ENCODE measurements at places on chromosomes 2 and 18.
A peak's percentile ranks its signal among the peaks of the same experiment; 100 is the strongest.

DNA sequence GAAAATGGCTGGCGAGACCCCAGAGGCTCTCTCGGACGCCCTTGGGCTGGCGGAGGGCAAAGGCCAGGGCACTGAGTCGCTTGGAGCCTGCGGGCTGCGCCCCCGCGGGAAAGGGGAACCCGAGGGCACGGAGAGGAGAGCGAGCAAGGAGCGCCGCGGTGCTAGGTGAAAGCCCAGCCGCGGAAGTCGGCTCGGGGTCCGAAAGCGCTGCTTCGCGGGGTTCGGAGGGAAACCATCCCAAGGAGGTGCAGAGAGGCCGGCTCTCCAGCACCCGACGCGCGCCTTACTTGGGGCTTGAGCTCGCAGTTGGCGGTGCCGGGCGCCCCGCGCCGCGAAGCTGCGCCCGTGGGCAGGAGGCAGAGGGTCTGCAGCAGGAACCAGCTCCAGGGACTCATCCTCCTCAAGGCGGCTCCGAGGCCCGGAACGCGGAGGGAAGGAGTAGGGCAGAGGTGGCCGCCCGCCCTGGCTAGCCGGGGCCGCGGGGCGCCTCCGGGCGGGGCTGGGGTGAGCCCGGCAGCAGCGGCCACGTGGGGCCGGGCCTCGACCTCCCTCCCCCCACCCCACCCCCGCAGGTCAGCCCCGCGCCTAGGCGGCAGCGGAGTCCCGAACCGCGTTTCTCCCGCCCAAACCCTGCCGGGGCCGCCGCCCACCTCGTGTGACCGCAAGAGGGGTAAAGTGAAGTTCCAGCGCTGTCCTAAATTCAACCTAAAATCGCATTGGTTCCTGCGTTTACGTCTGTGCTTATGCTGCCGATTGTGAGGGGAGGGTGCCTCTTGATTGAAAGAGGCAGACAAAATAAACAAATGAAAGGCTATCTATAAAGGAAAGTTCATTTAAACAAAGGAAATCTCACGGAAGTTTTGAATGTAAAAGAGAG lies at the start of gene TRABD2A:
Gene TRABD2A, minus strand, starts transcription at position 440 of the 877 bp plus-strand sequence. Its CDS starts 45 bp downstream, at position 395.
- DNase-seq = peak; percentile 42

DNA sequence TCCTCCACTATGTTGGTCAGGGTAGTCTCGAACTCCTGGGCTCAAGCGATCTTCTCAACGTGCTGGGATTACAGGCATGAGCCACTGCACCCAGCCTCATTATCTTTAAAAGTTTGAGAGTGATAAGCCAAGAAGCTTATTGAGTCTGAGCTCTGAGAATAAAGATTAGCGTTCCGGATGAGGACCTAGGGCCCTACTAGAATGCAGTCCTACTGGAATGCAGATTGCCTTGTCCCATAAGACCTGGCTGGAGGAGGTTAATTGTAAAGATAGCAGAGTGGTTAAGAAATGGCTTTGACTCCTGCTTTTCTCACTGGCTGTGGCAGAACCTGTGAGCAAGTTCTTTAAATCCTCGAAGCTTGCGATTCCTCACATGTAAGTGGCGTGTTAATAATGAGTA lies 4.0 kb downstream of the VWA3B start:
- DNase-seq = no peak

GRCh38 chr2:48707466-48707865 lies 48.1 kb downstream of the LHCGR start:
- DNase-seq = no peak

DNA sequence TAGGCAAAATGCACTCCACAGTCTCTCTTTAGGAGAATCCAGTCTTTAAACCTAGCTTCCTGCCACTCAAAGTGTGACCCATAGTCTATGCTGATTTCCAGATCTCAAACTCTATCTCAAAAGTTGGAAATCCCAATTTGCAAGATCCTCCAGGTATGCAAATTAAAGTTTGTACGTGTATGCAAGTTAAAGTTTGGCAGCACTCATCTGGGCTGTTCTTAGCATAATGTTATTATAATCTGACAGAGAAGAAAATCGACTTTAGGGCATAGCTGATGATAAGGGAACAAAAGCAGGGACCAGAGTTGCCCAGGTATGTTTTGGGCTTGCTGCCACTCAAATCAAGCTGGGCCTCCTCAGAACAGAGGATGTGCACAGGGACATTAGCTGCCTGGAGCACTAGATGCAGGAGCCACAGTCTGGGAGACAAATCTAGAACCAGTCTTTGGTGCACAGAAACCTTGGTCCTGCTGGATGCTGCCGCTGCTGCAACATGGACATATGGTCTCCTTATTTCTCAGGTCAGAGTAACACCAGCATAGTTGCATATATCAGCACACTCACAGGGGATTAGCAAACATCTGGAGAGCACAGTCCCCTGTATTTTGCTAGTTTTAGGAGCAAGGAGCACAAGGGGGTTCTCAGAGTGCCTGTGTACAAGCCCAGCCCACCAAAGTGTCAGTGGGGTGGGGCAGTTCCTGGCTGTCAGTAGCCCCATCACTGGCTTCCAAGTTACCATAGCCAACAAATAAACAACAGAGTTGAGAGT lies 242.6 kb downstream of the TTC32 start:
- DNase-seq = no peak

- no peak for DNase-seq
Observed at GRCh38 chr18:10367836-10368235, 86.6 kb upstream of the APCDD1 start.

GRCh38 chr2:222877556-222878300 lies 16.9 kb downstream of the ACSL3 start:
- DNase-seq = no peak

- no peak for DNase-seq
Observed at GRCh38 chr2:63853527-63854310, 12.0 kb downstream of the UGP2 start.

DNA sequence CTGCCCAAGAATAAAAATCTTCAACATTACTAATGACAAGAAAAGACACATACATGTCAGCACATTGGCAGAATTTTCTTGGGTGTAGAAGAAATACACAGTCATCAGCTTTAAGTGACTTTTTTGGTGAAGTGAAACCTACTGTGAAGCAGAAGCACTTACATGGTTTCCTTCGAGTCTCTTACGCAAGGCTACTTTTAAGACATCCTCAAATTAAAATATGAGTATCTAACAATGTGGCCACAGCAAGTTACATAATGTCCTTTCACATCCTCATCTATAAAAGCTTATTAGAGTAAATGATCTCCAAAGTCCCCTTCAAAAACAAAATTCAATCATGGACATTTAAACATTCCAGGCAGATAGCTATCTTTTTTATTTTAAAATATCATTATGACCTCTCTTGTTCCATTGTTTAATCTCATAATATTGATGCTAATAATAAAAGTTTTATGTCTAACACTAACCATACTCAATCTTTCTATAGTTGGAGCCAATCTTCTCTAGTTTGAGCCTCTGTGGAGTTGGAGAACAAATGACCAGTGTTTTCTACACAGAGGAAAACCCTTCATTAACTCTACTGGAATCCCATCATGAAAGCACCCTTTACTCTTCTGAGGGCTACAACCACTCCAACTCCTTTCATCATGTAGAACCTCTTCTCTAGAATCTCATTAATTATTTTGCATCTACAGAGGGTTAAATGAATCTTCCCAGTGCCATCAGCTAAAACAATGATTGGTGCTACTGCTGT lies 182.2 kb upstream of the ZFP36L2 start:
- no peak for DNase-seq

DNA sequence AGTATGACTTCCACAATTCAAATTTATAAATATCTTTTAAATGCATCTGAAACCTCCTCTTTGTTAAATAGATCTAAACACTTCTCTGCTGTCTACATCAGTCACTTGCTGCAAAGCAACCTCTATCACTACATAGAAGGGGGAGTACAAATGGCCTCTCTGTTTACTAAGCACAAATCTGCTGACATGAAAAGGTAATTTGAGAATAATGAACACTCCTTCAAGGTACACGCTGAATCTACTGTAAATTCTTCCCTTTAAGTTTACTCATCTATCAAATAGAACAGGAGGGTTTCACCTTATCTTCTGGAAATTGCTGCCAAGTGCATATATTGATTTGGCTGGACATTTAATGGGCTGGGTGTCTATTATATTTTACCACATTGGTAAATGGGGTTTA lies 879.6 kb downstream of the SUCLG1 start:
- no peak for DNase-seq

DNA sequence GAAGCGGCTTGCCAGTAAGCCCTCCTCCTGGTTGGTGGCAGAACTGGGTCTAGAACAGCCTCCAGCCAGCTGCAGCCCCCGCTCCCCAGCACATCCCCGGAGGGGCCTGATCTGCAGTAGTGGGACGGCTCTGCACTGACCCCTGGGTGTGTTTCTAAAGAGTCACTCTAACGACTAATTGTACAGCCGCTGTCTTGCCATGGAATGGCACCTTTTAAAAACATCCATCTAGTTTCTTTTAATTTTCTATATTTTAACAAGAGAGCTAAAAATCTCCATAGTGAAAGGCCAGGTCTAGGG lies 82.0 kb downstream of the MTCL1 start:
- DNase-seq = no peak

- DNase-seq = no peak
Observed at GRCh38 chr2:12442476-12442847, 274.3 kb upstream of the TRIB2 start.

- no peak for DNase-seq
Observed at GRCh38 chr2:152549423-152549822, 167.8 kb downstream of the PRPF40A start.

DNA sequence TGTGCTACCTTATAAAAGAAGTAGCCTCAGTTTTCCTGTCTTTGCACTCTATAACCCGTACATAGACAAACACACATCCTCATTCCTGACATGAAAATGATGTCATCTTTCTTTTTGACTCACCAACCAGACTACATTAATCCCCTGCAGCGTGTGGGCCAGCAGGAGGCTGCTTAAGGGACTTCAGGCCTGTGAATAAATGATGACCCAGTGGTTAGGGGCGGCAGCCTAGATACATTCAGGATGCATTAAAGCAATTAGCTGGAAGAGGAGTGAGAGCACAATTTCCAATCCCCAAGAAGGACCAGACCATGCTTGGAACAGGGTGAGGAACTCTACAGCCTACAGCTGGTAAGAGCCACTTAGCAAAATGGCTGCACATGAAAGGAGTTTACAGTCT lies 57.3 kb upstream of the KLF7 start:
- DNase-seq = no peak

- no peak for DNase-seq
Observed at GRCh38 chr2:123958011-123958410, 67.1 kb upstream of the CNTNAP5 start.

GRCh38 chr18:75049455-75049789 lies 159.5 kb downstream of the PTGR3 start:
- no peak for DNase-seq

- DNase-seq = no peak
Observed at GRCh38 chr18:54905629-54906028, 53.6 kb downstream of the CCDC68 start.

DNA sequence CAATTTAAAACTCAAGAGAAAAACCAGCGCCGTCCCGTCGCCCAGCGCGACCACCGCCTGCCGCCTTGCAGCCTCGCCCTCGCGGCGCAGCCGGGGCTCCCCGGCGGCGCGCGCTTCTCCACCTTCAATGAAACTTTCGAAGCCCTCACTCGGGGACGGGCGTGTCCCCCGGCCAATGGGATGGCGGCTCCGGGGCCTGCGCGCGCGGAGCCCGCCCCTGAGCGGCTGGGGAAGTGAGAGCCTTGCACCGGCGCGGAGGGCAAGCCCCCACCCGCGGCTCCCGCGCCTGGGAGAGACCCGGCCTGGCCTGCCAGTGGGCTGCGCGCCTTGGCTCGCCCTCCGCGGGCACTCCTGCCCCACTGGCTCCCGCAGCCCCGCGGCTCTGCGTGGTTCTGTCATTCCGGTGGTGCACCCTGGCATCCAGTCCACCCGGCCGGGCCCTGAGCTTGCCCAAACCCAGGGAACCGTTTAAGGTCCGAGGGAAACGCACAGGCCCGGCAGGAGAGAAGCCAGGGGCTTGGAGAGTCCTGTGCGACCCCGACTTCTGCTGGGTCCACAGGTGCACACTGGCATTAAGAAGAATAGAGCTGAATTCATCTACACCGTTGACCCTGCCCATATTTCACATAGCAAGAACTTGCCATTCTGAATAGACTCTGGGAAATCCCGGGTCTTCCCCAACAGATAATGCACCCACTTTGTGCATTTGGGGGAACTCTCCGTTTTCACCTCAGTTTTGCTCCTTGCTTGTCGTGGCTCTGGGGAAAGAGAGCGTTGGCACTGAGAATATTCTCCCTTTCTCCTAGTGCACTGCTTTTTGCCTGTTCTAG lies at the start of gene PIEZO2:
Gene PIEZO2, minus strand, starts transcription at position 129 of the 830 bp plus-strand sequence. CDS start 981 bp downstream, outside the sequence.
- no peak for DNase-seq

- no peak for DNase-seq
Observed at GRCh38 chr2:80529466-80530165, 225.1 kb upstream of the LRRTM1 start.

DNA sequence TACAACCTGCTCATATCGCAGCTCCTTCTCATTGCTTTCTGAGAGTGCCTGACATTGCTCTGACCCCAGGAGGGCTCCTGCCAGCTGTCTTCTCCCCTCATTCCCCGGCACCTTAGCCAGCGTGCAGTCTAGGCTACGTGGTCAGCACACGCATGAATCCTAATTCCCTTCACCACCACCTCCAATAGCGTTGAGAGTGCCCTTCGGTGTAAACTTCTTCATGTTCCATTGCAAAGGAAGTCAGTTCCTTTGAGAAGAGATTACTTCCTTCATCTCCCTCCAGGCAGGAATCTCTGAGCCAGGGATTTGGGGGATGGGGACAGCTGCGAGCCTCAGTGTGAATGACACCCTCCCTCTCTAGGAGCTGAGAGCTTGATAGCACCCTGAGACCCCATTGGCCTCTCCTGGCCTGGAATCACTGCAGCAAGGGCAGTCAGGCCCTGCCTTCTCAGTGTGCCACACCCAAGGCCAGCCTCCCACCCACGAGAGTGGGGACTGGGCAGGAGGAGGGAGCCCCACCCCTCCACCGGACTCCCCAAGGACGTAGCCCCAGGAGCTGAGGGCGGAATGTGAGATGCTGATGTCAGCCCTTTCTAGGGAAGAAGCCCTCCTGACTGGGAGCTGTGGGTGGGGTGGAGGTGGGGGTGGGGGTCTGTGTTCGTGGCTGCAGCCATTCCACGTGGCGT lies 53.4 kb downstream of the SLC66A2 start:
- no peak for DNase-seq

- DNase-seq = no peak
Observed at GRCh38 chr2:22035361-22035830, 911.6 kb downstream of the TDRD15 start.

- no peak for DNase-seq
Observed at GRCh38 chr2:16281451-16282335, 341.3 kb downstream of the MYCN start.

- DNase-seq = no peak
Observed at GRCh38 chr2:19614066-19614465, 255.6 kb upstream of the OSR1 start.

GRCh38 chr2:203636588-203637470 lies 69.6 kb upstream of the CD28 start:
- no peak for DNase-seq
